Activated CD8-positive, alpha-beta memory T cell treated with anti-CD3 and anti-CD28 coated beads for 48 hours (primary cell): ENCODE measurements at places on chromosomes 4 and X.

DNA sequence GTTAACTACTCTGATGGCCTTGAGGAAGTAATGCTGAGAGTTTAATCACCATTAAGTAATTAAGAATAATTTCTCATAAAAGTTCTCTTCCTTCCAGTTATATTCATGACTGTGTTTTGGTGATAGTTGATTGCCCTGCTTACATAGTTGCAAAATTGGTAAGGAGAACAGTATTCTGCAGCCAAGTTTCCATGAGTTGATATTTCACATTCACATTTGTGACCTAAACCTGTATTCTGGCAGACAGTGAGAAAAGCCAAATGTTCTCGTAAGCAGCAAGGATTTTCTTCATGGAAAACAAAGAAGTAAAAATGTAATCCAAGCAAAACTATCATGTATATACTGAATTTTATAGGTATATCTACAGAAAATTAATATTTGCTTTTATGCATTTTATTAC, 187.8 kb upstream of the NUDT6 start:
- DNase-seq, result no peak

DNA sequence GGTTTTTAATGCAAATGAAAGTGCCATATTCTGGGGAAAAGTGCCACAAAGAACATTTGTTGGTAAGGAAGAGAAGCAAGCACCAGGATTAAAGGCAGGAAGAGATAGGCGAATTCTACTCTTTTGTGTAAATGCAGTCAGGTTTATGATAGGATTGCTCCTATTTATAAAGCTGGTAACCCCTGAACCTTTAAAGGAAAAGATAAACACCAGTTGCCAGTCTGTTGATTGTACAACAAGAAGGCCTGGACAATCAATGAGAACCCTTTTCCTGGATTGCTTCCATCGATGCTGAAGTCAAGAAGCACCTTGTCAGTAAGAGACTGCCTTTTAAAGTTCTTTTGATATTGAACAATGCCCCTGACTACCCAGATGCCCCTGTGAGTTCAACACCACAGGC, 158.1 kb upstream of the NRK start:
- DNase-seq, result no peak

- DNase-seq, result no peak
These were observed 286.2 kb upstream of the TET2 start for GRCh38 chr4:104860238-104861123.

DNA sequence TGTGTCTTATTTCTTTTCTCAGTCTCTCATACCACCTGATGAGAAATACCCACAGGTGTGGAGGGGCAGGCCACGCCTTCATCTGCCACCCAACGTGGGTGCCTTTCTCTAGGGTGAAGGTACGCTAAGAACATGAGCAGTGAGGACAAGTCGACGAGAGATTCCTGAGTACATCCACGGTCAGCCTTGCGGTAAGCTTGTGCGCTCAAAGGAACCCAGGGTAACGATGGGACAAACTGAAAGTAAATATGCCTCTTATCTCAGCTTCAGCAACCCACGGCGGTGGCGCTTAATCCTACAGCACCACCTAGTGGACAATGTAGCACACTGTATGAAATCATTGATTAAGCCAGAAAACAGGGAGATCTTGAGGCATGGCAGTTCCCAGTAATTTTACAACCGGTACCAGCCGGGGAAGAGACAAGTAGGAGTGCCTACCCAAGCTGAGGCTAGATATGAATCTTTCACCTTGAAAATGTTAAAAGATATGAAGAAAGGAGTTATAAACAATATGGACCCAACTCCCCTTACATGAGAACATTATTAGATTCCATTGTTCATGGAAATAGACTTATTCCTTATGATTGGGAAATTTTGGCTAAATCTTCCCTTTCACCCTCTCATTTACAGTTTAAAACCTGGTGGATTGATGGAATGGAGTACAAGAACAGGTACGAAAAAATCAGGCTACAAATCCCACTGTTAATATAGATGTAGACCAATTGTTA, 63.0 kb downstream of the ZNF732 start:
- DNase-seq, result peak; percentile 29

DNA sequence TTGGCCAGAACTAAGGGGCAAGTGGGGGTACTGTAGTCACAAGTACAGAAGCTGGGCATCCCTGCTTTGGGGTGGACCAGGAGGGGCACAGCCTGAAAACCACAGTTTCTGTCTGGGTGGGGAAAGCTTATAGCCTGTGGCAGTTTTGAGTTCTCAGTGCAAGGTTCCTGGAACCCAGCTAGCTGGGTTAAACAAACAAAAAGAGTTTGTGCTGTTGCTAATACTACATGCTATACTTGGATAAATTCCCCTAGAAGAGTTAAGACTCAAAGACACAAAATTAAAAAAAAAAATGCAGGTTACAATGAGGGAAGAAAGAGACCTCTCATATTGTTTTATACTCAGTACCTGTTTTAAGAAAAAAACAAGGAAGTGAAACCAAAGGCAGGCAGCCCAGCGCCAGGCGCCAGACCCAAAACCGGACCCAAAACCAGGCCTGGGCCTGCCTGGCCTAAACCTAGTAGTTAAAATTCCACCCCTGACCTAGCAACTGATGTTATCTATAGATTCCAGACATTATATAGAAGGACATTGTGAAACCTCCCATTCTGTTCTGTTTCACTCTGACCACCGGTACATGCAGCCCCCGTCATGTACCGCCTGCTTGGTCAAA, 50.8 kb downstream of the SLC2A9 start:
- no peak for DNase-seq

DNA sequence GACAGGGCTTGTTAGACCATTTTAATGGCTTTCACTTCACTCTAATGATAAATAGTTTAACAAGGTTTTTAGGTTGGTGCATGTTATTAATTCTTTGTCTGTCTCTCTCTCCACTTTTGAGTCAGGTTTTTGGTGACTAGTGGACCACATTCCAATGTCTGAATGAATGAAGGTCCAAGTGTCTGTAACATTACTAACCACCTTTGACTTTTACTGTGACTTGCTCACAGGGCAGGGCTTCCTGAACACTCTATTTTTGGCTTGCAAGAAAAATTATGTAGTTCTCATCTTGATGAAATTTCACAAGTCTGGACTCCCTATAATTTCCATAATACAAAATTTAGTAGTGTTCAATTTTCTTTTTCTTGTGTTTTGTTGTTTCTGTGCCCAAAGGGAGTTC, 78.9 kb upstream of the BMPR1B start:
- DNase-seq, result no peak

- no peak for DNase-seq
These were observed 542.8 kb downstream of the GALNTL6 start for GRCh38 chr4:172356016-172356415.

DNA sequence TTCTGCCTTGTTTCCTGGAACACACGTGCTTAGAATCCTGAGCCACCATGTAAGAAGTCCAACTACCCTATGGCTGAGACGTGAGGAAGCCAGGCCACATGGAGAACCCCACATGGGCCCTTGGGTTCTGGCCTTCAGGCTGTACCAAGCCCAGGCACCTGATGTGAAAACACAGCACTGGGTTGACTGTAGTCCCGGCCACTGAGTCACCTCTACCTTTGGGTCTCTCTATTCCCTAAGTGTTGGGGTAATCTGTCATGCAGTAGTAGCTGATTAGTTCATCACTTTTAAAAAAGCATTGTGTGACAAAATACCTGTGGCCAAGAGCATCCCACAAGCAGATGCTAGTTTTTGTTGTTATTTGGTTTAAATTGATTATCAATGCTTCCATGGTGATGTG, 24.3 kb downstream of the CFAP97 start:
- no peak for DNase-seq

DNA sequence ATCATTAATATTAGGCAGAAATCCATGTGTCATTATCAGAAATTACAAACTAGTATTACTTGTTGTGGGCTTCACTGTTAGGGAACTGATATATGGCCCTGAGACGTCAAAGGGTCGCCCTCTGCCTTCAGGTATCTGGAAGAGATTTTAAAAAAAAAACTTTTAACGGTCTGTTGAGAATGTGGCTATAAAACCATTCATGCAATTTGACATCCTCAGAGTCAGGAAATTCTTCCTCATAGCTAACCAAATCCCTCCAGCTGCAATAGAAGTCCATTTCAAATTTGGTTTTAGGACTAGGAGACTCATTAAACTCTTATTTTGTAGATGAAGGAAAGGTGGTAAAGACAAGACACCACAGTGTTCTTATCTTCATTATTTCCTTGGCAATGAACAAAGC, 194.2 kb upstream of the NOCT start:
- DNase-seq, result no peak

GRCh38 chr4:20297261-20297660, 45.6 kb downstream of the SLIT2 start:
- DNase-seq, result no peak

GRCh38 chr4:25637581-25638220, 17.9 kb upstream of the SLC34A2 start:
- DNase-seq, result no peak
